Mesothelial cell of epicardium (in vitro differentiated cells): ENCODE measurements at places on chromosomes 12 and 14. TPM values are rescaled to one million over a fixed set of nuclear protein-coding genes. Genes with fewer than 3 reads are reported as not detected.

The PLCZ1 gene
- not detected in 3 replicates for total RNA-seq

The ITGA7 gene
- total RNA-seq = 32.5 to 34.0 TPM (median 33.2 TPM) in 3 replicates

GRCh38 chr12:55694188-55694515, 13.6 kb downstream of the ITGA7 start:
- no peaks in the 10 kb centered on the region for H3K4me1 ChIP-seq
- H3K4me3 ChIP-seq = no peak overlapping the region
- no peak overlapping the region for H3K27ac ChIP-seq
- DNase-seq = no peak
- no peaks in the 10 kb centered on the region for H3K36me3 ChIP-seq

The PRIMA1 gene
- total RNA-seq = 1.5 to 2.3 TPM (median 2.0 TPM) in 3 replicates

- no peak for DNase-seq
- peaks cover 38% of the 10 kb centered on the region for H3K36me3 ChIP-seq
- no peak overlapping the region for H3K27ac ChIP-seq
- H3K4me1 ChIP-seq = peaks cover 35% of the 10 kb centered on the region
- no peak overlapping the region for H3K4me3 ChIP-seq
Measured at GRCh38 chr12:45353944-45354343, 138.0 kb downstream of the ANO6 start.
